Occipital lobe (tissue), 3 donors: ENCODE measurements at places on chromosomes 5 and 9. TPM values are rescaled to one million over a fixed set of nuclear protein-coding genes. Genes with fewer than 3 reads are reported as not detected.
A peak's percentile ranks its signal among the peaks of the same experiment; 100 is the strongest.

FAM219A gene
- 23.1 TPM for total RNA-seq

SPINK14 gene
- total RNA-seq: not detected

DNA sequence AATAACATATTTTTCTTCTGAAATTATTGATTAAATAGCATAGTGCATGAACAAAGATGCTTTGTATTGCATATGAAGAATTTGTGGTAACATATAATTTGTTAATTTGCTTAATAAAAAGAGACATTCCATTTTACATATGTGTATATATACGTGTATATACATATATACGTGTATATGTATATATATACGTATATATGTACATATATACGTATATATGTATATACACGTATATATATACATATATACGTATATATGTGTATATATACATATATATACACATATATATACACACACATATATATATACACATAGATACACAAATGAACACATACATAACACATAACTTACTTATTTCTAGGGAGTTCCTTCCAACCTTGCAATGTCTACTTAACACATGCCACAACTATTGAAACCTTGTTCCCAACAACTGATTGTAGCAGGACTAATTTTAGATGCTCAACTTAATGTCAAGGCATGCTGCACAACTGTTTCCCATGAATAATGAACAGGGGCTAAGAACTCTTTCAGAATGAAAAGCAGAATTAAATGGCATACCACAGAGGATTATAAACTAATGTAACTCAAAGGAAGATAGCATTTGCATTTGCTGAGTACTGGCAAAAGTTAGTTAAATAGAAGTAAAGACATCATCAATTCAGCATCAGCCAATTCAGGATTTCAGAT, 17.4 kb downstream of the KIF24 start:
- no peak for DNase-seq

GRCh38 chr9:79768194-79768593, 196.4 kb downstream of the TLE4 start:
- no peak for DNase-seq

GRCh38 chr5:135999406-136000139, 29.2 kb upstream of the TGFBI start:
- no peak for DNase-seq

- DNase-seq: peak; percentile 87
Measured at GRCh38 chr5:173472164-173472563, 143.9 kb upstream of the STC2 start.

GRCh38 chr5:177099422-177100093, 12.8 kb downstream of the FGFR4 start:
- no peak for DNase-seq

- DNase-seq: no peak
Measured at GRCh38 chr9:88947581-88948573, 43.4 kb upstream of the S1PR3 start.

DNA sequence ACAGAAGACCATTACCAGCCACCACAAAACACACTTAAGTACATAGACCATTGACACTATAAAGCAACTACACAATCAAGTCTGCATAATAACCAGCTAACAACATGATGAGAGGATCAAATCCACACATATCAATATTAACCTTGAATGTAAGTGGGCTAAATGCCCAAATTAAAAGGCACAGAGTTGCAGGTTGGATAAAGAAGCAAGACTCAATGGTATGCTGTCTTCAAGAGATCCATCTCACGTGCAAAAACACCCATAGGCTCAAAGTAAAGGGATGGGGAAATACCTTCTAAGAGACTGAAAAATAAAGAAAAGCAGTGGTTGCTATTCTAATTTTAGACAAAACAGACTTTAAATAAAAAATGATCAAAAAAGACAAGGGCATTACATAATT, 113.6 kb upstream of the CD180 start:
- no peak for DNase-seq

DNA sequence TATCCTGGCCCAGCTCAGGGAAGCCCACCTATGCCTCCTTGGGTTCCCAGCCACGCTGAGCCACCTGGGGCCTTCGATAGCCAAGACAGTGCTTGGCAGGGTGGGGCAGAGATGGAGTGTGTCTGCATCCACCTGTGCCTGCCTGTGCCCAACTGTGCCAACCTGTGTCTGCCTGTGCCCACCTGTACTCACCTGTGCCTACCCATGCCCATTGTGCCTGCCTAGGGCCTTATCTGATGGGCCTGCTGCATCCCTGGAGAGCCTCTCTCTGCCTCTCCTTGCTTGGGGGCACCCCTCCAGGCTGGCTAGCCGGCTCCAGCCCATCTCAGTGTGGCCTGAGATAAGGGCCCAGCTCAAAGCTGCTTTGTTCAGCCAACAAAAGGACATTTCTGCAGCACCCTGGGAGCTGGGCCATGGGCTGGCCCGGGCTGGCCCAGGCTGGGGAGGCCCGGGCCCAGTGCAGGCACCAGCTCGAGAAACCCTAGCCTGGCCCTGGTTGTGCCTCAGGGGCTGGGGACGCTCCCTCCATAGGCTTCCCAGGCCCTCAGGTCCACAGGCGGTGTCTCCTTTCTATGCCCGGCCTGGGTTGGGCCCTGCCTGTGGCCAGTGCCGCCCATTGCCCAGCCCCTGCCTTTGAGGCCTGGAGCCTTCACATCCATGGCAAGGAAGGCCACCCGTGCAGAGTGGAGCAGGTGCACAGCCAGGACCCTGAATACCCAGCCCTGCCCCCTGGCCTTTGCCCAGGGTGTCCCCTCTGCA, 37.3 kb upstream of the NOTCH1 start:
- DNase-seq: peak; percentile 38
